ENCODE measurements at places on chromosomes 4 and X.
A peak's percentile ranks its signal among the peaks of the same experiment; 100 is the strongest.

DNA sequence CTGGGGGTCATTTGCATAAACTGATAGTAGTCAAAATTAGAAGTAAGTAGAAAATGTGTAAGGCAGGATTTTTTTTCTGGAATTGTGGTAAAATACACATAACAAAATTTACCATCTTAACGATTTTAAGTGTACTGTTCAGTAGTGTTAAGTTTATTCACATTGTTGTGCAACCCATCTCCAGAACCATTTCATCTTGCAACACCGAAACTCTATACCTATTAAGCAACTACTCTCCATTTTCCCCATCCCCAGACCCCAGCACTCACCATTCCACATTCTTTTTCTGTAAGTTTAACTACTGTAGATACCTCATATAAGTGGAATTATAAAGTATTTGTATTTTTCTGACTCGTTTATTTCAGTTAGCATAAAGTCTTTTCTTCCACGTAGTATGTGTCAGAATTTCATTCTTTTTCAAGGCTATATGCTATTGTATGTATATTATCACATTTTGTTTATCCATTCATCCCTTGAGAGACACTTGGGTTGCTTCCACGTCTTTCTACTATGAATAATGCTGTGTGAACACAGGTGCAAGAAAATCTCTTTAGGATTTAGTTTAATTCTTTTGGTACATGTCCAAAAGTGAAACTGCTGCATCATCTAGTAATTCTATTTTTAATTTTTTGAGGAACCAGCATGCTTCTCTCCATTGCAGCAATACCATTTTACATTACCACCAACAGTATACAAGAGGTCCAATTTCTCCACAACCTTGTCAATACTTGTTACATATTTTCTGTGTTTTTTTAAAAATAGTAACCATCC is 39.1 kb upstream of the NSUN7 start:
- peak; percentile 25 for DNase-seq

GRCh38 chr4:3677748-3678070 is 88.5 kb upstream of the ADRA2C start:
- no peak for DNase-seq

GRCh38 chr4:43380093-43380492 is 487.6 kb downstream of the GRXCR1 start:
- no peak for DNase-seq

DNA sequence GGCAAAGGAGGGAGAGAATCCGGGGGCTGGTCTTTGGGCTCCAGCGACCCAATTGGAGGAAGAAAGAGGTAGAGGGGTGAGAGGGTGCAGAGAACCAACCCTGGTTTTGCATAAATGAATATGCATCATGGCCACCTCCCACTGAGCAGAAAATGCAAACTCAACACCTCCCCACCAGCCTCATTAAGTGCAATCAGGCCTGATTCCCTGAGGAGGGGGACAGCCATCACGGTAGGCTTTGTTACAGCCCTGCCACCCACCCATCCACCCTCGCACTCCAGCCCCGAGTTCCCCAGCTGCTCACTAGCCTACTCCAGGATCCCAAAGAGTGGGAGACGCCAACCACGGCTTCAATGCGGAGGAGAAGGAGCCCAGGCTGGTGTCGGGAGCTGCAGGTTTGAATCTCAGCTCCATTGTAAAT is 48.3 kb upstream of the MAN2B2 start:
- no peak for DNase-seq

- DNase-seq = no peak
Measured at GRCh38 chrX:93580634-93581033, 92.7 kb downstream of the NAP1L3 start.

GRCh38 chr4:78543424-78544125 is 8.0 kb upstream of the ANXA3 start:
- DNase-seq = no peak

DNA sequence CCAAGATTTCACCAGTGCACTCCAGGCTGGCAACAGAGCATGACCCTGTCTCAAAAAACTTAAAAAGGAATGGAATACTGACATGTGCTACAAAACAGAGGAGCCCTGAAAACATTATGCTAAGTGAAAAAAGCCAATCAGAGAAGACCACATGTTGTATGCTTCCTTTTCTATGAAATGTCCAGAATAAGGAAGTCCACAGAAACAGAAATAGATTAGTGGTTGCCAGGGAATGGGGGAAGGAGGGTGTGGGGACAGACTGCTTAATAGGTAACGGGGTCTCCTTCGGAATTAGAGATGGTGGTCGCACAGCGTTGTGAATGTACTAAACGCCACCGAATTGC is 30.1 kb upstream of the KIAA0232 start:
- no peak for DNase-seq

- DNase-seq = no peak
Measured at GRCh38 chr4:38548256-38548655, 115.7 kb upstream of the KLF3 start.

DNA sequence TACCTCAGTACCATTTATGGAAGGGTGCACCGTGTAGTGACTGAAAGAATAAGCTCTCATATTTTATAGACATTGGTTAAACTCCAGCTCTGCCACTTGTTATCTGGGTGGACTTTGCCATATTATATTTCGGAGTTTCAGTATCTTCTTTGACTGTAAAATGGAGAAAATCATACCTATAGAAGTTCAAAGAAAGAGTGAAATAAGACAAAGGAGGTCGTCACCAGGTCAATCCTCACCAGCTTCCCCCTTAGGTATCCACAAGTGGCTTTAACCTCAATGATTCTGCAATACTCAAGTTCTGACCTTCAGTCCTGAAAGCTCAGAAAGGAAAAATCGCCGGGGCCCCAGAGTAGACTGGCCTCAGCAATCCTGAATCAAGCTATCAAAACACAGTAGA is 64.3 kb downstream of the TMEM144 start:
- DNase-seq = no peak
